ENCODE measurements at places on chromosomes 2 and 18. TPM values are rescaled to one million over a fixed set of nuclear protein-coding genes. Genes with fewer than 3 reads are reported as not detected.

Gene PRKAG3
- total RNA-seq: not detected

Gene ELAC1
- total RNA-seq: 4.4 TPM

Gene CYBRD1
- 38.6 TPM for total RNA-seq

Gene PPP1R1C
- total RNA-seq: 2.0 TPM

Gene IDH1
- 84.6 TPM for total RNA-seq

Gene SLC39A10
- total RNA-seq: 17.1 TPM

Gene NT5C1B
- total RNA-seq: not detected

Gene ARHGAP15
- total RNA-seq: not detected

Gene MEMO1
- total RNA-seq: 89.7 TPM

Gene EVX2
- total RNA-seq: not detected

Gene INO80C
- 20.8 TPM for total RNA-seq

Gene YPEL5
- total RNA-seq: 61.6 TPM
